ENCODE measurements at places on chromosomes 1 and 21.

GRCh38 chr1:221415651-221416050 lies 326.2 kb downstream of the DUSP10 start:
- DNase-seq, result no peak

DNA sequence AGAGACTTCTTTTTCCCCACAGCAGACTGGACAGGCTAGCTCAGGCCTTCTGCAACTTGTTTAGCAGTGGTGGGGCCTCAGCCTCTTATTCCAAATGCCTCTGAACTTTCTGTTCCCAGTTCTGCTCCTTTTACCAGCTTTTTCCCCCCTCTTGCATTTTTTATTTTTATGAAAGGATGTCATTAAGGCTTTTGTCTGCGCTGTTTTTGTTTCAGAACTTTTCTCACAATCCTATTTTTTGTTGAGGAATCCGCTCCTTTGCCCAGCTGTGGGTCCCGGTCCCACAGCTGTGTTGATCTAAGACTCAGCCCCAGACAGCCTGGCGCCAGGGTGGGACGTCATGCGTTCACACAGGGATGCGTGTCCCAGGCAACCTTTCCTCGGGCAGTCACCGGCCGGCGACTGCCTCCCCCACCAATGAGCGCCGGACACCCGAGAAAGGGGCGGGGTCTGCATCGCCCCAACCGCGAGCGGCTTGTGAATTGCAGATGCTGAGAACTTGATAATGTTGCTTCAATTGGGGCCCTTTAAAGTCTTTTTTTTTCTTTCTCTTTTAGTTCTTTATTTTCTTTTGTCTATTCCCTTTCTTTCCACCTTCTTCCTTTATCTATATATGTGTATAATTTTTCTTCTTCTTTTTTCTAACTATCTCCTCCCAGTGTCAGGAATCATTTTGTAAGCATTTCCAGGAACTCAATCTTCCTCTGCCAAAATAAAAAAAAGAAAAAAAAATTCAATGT lies 3.0 kb upstream of the ID3 start:
- no peak for DNase-seq

- DNase-seq, result no peak
These were observed 213.3 kb upstream of the DAB1 start for GRCh38 chr1:57637155-57637554.

DNA sequence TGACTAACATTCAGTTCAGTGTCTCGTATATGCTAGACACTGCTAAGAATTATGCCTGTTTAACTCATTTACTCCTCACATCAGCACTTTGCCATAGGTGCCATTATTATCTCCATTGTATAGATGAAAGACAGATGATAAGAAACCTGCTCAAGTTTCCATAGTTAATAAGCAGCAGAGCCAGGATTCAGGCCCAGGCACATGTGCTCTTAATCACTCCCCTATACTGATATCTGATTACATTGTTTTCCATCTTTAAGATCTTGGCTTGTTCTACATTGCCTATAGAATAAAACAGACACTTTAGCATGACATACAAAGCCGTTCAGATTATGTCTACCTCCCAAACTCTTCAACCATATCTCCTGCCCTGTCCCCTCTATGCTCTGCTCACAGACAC lies 30.5 kb upstream of the USH2A start:
- DNase-seq, result no peak

GRCh38 chr1:202807926-202808757 lies at the start of gene KDM5B:
TSS of gene KDM5B (minus strand) at chr1:202808421. CDS start at chr1:202808305, 116 bp downstream.
- peak; percentile 66 for DNase-seq

- no peak for DNase-seq
These were observed 98.5 kb downstream of the CDC42BPA start for GRCh38 chr1:227219715-227220292.

- DNase-seq, result no peak
These were observed 1.2 kb downstream of the LAMC1 start for GRCh38 chr1:183024317-183025009.

DNA sequence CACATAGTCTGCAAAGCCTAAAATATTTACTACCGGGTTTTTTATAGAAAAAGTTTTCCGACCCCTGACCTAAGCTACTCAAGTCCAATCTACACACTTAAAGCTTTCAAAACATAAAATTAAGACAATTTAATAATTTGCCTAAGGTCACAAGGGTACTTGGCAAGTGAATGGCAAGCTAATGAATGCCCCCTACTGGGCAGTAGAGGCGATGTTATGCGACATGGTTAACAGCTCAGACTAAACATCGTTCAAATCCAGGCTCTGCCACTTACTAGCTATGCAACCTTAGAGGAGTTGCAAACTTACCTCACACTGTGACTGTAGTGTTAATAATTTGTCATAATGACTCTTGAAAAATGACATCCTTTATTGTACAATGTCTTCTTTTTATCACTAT lies 317.2 kb upstream of the NFIA start:
- DNase-seq, result no peak

- no peak for DNase-seq
These were observed 118.4 kb downstream of the KCNN3 start for GRCh38 chr1:154751690-154752089.

DNA sequence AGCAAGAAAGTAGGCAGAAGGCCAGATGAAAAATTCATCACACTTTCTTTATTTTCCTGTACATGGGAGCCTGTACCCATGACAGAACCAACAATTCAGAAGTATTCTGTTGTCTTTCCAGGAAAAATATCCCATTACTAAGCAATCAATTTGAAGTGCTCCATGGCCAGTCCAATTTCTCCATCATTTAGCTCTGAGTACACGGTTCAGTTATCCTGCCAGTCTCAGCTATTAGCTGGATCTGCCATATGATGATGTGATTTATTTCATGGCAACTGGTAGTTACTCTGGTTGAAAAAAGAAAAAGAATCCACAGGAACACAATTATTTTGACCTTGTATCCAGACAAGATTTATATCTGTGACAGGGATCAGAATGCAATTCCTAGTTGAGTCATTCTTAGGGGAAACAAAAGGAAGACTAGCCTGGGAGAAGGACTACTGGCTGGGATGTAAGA lies 70.6 kb upstream of the GORAB start:
- DNase-seq, result no peak

GRCh38 chr21:21045518-21045917 lies 47.3 kb downstream of the NCAM2 start:
- peak; percentile 16 for DNase-seq

- DNase-seq, result no peak
These were observed 37.3 kb downstream of the RGS4 start for GRCh38 chr1:163106364-163106987.

DNA sequence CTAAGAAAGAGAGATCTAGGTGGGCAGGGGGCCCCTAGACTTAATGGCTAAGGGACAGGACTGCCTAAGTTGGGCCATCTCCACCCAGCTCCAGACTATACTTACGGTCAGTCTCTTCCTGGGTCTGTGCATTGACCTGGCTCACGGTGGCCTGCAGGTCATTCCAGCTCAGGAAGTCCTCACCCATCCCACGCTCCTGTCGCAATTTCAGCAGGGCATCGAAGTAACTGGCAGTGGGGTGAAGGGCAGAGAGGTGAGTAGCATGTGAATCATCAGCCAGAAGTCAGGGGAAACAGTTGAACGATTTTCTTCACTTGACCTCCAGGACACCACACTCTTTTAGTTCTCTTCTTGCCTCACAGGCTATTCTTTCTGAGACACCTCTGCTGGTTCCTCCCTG lies 20.5 kb downstream of the IQGAP3 start:
- no peak for DNase-seq

- DNase-seq, result peak; percentile 64
These were observed 59.9 kb downstream of the ZBTB17 start for GRCh38 chr1:15915991-15916390.
